ENCODE measurements at places on chromosomes 1 and 21. TPM values are rescaled to one million over a fixed set of nuclear protein-coding genes. Genes with fewer than 3 reads are reported as not detected.

DNA sequence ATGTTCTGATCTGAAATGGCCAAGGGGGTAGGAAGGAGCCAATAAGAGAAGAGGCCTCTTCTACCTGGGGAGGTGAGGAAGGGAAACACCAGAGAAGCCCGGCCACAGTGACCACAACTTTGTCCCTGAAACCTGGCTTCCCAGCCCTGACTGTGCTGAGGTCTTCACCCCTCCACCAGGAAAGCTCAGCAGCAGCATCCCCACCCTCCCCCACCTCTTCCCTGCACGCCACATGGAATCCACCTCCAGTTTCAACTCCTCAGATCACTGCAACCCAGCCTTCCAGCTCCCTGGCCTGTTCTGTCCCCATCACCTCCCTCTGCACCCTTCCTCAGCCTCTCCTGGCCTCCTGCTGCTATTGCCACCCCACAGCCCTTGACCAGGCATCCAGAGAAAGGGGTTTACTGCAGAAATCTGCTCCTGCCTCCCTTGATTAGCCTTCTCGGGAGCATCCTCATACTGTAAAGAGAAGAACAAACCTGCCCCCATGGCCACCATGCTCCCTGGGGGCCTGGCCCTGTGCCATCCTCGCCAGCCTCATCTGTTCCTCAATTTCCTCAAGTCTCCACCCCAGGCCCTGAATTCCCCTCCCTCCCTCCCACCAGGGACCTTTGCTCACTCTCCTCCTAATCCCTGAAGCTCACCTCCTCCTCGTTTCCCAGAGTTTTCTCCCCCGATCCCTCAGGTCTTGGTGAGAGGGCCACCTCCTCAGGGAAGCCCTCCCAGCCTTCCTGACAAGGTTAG, 450.9 kb downstream of the MATN1 start:
- no peak for DNase-seq
- no peaks in the 10 kb centered on the region for H3K4me1 ChIP-seq
- peaks cover 3% of the 10 kb centered on the region for H3K27me3 ChIP-seq
- H3K27ac ChIP-seq = no peak overlapping the region
- H3K36me3 ChIP-seq = no peaks in the 10 kb centered on the region

GRCh38 chr1:11960715-11961114, 19.5 kb upstream of the MFN2 start:
- no peak for DNase-seq
- no peaks in the 10 kb centered on the region for H3K27me3 ChIP-seq
- H3K36me3 ChIP-seq = peaks cover 7% of the 10 kb centered on the region
- H3K4me3 ChIP-seq = no peak overlapping the region

DNA sequence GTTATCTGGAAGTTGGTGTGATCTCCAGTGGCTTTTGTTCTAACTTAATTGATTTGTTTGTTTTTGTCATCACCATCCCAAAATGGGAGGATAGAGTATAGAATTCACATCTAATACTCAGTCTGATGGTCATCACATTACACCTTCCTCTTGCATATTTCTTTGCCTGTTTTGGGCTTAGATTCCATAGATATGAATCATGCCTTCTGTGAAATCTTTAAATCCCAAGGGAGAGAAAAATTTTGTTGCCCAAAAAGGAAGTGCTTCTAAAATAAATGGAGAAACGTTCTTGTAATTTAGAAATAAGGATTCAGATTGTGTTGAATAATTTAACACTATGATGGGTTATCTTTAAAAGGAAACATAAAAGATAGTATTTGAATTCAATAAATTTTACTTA, 446.0 kb upstream of the LRRC7 start:
- no peak for DNase-seq
- H3K4me1 ChIP-seq = no peaks in the 10 kb centered on the region
- no peak overlapping the region for H3K27ac ChIP-seq
- H3K4me3 ChIP-seq = no peak overlapping the region
- no peaks in the 10 kb centered on the region for H3K27me3 ChIP-seq

GRCh38 chr1:9651565-9652378, at the start of gene PIK3CD:
PIK3CD (plus strand) TSS chr1:9651731; CDS start chr1:9710456, 58,725 bp downstream.
- H3K4me1 ChIP-seq = peaks cover 47% of the 10 kb centered on the region
- no peaks in the 10 kb centered on the region for H3K27me3 ChIP-seq
- peak within 1 kb of the TSS; percentile 96 for H3K4me3 ChIP-seq
- peak; percentile 25 for DNase-seq

- no peaks in the 10 kb centered on the region for H3K36me3 ChIP-seq
- no peak overlapping the region for H3K4me3 ChIP-seq
- H3K27ac ChIP-seq = no peak overlapping the region
- DNase-seq = no peak
- peaks cover 19% of the 10 kb centered on the region for H3K27me3 ChIP-seq
These were observed 20.2 kb upstream of the ROR1 start for GRCh38 chr1:63753591-63753990.

GRCh38 chr1:38585460-38585859, 274.1 kb downstream of the RRAGC start:
- H3K4me3 ChIP-seq = no peak overlapping the region
- H3K36me3 ChIP-seq = no peaks in the 10 kb centered on the region
- peaks cover 10% of the 10 kb centered on the region for H3K4me1 ChIP-seq
- no peak overlapping the region for H3K27ac ChIP-seq
- peaks cover 18% of the 10 kb centered on the region for H3K27me3 ChIP-seq

GRCh38 chr1:17059391-17060305, 5.8 kb upstream of the SDHB start:
- H3K4me3 ChIP-seq = no peak overlapping the region
- peaks cover 6% of the 10 kb centered on the region for H3K4me1 ChIP-seq
- H3K36me3 ChIP-seq = no peaks in the 10 kb centered on the region
- H3K27me3 ChIP-seq = peaks cover 7% of the 10 kb centered on the region

DNA sequence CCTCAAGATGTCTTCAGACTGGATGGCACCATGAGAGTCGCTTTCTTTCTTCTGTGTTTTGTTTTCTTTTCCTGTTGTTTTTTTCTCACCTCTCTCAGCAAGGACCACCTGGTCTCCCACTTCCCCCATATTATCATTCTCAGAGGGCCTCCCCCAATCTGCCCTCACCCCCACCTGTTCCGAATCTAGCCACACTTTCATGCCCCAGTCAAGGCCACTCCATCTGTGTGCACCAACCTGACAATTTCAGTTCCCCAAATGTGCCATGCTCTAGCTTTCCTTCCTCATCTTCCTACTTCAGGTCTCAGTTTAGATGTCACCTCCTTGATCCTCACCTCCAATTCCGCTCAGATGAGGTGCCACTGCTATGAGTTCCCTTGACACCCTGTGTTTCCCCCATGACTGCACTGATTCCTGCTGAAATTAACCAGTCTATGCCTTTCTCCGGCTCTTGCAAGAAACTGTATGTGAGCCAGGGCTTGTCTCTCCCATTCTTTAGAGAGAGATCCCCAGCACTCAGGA, 146.2 kb downstream of the PLPP3 start:
- H3K4me3 ChIP-seq = no peak overlapping the region
- H3K27ac ChIP-seq = no peak overlapping the region
- no peaks in the 10 kb centered on the region for H3K27me3 ChIP-seq
- no peaks in the 10 kb centered on the region for H3K36me3 ChIP-seq
- no peaks in the 10 kb centered on the region for H3K4me1 ChIP-seq
- DNase-seq = no peak

- H3K4me1 ChIP-seq = no peaks in the 10 kb centered on the region
- no peak overlapping the region for H3K27ac ChIP-seq
- no peaks in the 10 kb centered on the region for H3K36me3 ChIP-seq
- no peak for DNase-seq
These were observed 171.3 kb upstream of the AJAP1 start for GRCh38 chr1:4483021-4483625.

DNA sequence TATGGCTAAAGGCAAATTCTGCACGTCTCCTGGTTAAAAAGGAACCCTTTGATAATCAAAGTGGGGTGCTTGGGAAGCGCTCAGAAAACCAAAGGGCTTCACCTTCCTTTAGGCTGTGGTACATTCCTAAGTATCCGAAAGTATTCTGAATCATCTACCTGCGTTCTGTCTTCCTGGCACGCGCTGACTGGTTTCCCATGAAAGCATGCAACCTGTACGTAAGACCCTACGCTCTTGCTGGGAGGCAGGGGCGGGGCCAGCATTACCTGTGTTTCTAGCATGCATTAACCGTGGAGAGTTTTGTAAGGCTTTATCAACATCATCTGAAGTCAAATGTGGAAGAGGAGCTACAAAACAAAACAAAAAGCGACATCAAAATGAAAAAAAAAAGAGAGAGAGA, 96.0 kb downstream of the ERG start:
- H3K27me3 ChIP-seq = peaks cover 24% of the 10 kb centered on the region
- no peak overlapping the region for H3K27ac ChIP-seq
- no peaks in the 10 kb centered on the region for H3K36me3 ChIP-seq
- DNase-seq = no peak
- H3K4me1 ChIP-seq = no peaks in the 10 kb centered on the region

DNA sequence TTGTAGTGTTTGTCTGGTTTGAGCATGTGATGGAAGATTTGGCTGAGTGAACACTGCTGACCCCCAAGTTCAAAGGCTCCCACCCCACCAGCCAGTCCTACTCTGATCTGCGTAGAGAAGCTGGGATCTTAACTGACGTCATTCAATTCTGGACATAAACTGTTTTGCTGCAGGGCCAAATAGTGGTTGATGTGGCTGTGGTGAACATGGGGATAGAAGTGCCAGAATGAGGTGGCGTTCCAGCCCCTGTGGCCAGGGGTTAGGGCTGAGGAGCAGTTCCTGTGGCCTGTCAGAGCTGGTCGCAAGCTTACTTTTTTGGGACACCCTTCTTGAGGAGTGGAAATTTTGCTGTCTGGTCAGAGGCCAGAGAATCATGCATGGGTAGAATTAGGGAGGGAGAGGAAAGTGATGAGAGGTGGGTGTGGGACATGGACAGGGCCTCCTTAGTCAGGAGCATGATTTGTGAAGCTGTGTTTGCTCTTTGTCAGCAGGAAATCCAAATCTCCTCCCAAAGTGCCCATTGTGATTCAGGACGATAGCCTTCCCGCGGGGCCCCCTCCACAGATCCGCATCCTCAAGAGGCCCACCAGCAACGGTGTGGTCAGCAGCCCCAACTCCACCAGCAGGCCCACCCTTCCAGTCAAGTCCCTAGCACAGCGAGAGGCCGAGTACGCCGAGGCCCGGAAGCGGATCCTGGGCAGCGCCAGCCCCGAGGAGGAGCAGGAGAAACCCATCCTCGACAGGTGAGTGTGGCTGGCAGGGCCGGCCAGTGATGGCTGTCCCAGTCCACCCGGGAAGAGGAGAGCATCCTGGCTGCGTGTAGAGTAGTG, 25.9 kb downstream of the SZRD1 start:
- DNase-seq = no peak
- H3K27ac ChIP-seq = peak overlapping the region; percentile 83
- H3K27me3 ChIP-seq = no peaks in the 10 kb centered on the region
- H3K4me1 ChIP-seq = peaks cover 42% of the 10 kb centered on the region
- no peak overlapping the region for H3K4me3 ChIP-seq

Gene NR0B2
- not detected for total RNA-seq

Gene KNCN
- not detected for total RNA-seq

Gene VWA1
- 4.7 TPM for total RNA-seq

Gene SLC45A3
- 1.5 TPM for total RNA-seq

Gene TIAM1
- total RNA-seq = 110 TPM

Gene AMIGO1
- 0.92 TPM for total RNA-seq
